ENCODE measurements at places on chromosomes 13 and 19. TPM values are rescaled to one million over a fixed set of nuclear protein-coding genes. Genes with fewer than 3 reads are reported as not detected.

Gene SKA3
- 28.7 TPM for total RNA-seq

Gene JSRP1
- not detected for total RNA-seq

Gene ZNF442
- total RNA-seq = 0.93 TPM

Gene ZNF528
- 16.1 TPM for total RNA-seq

Gene CEACAM20
- not detected for total RNA-seq

Gene SPACA6
- total RNA-seq = 41.1 TPM

Gene C1QTNF9
- not detected for total RNA-seq

Gene MEDAG
- 30.2 TPM for total RNA-seq

Gene FBL
- total RNA-seq = 271 TPM

Gene SELENOW
- 316 TPM for total RNA-seq

Gene ZIC5
- total RNA-seq = not detected

Gene TMIGD2
- not detected for total RNA-seq
